ENCODE measurements at places on chromosomes 16 and 17.

DNA sequence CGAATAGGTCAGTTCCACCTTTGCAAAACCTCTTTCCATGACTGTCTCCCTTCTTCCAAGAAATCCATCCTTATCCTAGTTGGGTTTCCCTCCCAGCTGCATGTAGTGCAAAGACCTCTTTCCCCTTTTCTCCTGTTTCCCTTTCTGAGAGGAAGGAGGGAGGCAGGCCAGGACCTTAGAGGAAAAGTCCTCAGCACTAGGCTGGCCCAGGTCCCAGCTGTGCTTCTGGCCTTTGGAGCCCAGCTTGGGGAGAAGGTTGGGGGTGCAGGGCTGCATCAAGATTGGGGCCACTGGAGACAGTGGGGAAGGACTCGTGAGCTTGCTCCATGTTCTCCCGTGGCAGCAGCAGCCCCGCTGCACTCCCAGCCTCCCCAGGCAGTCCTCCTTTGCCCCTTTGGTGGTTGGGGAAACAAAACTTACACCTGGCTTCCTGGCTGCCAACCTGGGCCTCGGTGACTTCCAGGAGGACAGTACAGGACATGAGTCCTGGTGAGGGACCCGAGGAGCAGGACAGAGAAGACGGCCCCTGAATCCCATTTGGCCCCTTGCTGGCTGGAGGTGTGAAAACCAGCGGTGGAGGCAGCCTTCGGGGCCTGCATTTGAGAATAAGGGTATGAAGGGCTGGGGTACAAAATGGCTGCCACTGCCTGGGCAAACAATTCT lies 481 bp downstream of the HEXIM2 start:
- no peak for DNase-seq
- H3K27me3 ChIP-seq = no peaks in the 10 kb centered on the region

GRCh38 chr17:59565171-59565958 lies at the start of gene DHX40:
Gene DHX40 (plus strand): TSS chr17:59565610. CDS start chr17:59565672, 62 bp downstream.
- H3K27ac ChIP-seq = peak within 1 kb of the TSS; percentile 44
- no peaks in the 10 kb centered on the region for H3K27me3 ChIP-seq
- H3K4me1 ChIP-seq = peaks cover 6% of the 10 kb centered on the region
- H3K4me3 ChIP-seq = peak within 1 kb of the TSS; percentile 90
- peak; percentile 94 for DNase-seq

DNA sequence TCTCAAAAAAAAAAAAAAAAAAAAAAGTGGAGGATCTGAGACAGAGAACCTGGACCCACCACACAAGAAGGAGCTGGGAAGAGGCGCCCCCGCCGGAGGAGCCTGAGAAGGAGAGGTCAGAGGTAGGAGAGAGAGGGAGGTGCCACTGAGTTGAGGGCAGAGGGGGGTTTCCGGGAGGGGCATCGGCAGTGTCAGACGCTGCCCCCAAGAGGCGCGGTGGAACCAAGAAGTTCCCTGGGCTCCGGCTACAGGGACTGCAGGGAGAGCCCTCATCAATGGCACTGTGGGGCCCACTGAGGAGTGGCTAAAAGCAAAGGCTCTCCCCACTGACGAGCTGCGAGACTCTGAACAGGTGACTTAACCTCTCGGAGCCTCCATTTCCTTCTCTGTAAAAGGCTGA lies 4.2 kb downstream of the CCDC42 start:
- no peaks in the 10 kb centered on the region for H3K27me3 ChIP-seq
- H3K27ac ChIP-seq = no peak overlapping the region
- H3K36me3 ChIP-seq = no peaks in the 10 kb centered on the region
- H3K4me1 ChIP-seq = no peaks in the 10 kb centered on the region

GRCh38 chr17:2041561-2042389 lies at the start of gene OVCA2:
Gene OVCA2 (plus strand): TSS chr17:2042022. CDS start chr17:2042048, 26 bp downstream.
- no peaks in the 10 kb centered on the region for H3K36me3 ChIP-seq
- H3K4me1 ChIP-seq = peaks cover 9% of the 10 kb centered on the region
- no peaks in the 10 kb centered on the region for H3K27me3 ChIP-seq
- peak; percentile 99 for DNase-seq

DNA sequence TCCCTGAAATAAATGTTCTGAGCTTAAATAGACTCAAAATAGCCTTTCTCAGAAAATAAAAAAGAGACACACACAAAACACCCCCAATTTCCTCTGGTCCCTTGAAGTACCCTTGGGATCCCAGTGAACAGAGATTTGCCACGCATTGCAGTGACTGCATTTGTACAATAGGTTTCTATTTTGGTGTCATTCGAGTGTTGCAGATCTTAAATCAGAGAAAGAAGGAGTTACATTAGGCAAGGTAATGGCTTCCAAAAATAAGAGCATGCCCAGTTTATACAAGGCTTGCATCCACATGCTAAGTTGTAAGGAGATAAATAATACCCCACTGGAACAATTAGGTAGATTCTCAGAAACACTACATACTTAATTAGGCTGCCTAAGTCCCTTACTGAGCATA lies 2.2 kb downstream of the TOX3 start:
- H3K4me1 ChIP-seq = no peaks in the 10 kb centered on the region
- no peak for DNase-seq

- H3K36me3 ChIP-seq = no peaks in the 10 kb centered on the region
- no peaks in the 10 kb centered on the region for H3K27me3 ChIP-seq
- no peak for DNase-seq
- H3K27ac ChIP-seq = no peak overlapping the region
- H3K4me3 ChIP-seq = no peak overlapping the region
- H3K4me1 ChIP-seq = peaks cover 4% of the 10 kb centered on the region
These were observed 8.4 kb downstream of the CDR2L start for GRCh38 chr17:74995847-74996246.

GRCh38 chr17:62160816-62161215 lies 95.7 kb upstream of the MED13 start:
- H3K4me3 ChIP-seq = no peak overlapping the region

DNA sequence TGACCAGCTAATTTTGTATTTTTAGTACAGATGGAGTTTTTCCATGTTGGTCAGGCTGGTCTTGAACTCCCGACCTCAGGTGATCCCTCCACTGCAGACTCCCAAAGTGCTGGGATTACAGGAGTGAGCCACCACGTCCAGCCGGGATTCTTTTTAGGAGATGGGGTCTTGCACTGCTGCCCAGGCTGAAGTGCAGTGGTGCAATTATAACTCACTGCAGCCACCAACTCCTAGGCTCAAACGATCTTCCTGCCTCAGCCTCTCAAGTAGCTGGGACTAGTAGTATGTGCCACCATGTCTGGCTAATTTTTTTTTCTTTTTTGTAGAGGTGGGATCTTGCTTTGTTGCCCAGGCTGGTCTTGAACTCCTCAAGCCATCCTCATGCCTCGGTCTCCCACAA lies 56.4 kb upstream of the MGAT5B start:
- no peaks in the 10 kb centered on the region for H3K27me3 ChIP-seq
- H3K4me1 ChIP-seq = no peaks in the 10 kb centered on the region
- H3K27ac ChIP-seq = no peak overlapping the region
- no peaks in the 10 kb centered on the region for H3K36me3 ChIP-seq

DNA sequence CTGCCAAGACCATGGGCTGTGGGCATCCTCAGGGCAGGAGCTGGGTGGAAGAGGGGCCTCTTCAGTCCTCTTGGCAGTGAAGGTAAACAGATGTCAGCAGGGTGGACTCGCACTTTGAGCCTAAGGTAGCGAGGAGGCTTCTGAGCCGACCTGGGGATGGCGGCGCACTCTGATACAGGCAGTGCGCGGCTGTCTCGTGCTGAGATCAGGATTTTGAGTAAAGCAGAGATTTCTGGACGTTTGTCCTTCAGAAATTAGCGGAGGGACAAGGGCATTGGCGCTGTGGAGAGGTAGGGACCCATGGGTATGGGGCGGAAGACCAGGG lies 6.8 kb downstream of the RAB40C start:
- H3K4me1 ChIP-seq = peaks cover 48% of the 10 kb centered on the region
- no peaks in the 10 kb centered on the region for H3K27me3 ChIP-seq
- H3K27ac ChIP-seq = no peak overlapping the region
- H3K36me3 ChIP-seq = peaks cover 6% of the 10 kb centered on the region
- DNase-seq = no peak
- no peak overlapping the region for H3K4me3 ChIP-seq

DNA sequence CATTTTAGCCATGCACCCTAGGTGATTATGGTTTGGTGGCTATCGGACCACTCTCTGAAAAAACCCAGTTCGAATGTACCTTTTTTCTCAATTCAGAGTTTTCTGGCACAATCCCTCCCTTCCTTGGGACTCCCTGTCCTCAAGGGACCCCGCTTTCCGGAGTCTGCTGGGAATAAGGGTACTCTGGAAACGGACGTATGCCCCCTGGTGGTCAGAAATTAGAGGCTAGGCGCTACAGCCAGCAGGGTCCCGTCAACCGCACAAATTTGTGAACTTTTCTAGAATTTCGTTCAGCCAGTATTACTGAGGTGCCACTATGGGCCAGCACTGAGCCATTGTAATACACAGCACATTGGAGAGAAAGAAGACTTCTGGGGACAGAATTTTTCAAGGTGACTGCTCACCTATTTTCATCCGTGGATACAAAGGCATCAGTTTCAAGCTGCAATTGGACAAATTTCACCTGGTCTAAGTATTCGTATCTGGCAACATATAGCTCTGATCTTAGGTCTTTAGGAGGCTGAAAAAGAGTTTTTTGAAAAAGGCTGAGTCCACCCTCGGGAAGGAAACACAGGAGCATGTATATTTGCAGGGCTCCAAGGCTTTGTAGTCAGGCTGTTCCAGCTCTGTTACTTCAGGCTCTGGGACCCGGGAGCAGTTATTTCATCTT lies 27.1 kb upstream of the CRYBA1 start:
- H3K27ac ChIP-seq = no peak overlapping the region
- DNase-seq = peak; percentile 81
- no peak overlapping the region for H3K4me3 ChIP-seq
- H3K27me3 ChIP-seq = no peaks in the 10 kb centered on the region
- H3K4me1 ChIP-seq = no peaks in the 10 kb centered on the region

DNA sequence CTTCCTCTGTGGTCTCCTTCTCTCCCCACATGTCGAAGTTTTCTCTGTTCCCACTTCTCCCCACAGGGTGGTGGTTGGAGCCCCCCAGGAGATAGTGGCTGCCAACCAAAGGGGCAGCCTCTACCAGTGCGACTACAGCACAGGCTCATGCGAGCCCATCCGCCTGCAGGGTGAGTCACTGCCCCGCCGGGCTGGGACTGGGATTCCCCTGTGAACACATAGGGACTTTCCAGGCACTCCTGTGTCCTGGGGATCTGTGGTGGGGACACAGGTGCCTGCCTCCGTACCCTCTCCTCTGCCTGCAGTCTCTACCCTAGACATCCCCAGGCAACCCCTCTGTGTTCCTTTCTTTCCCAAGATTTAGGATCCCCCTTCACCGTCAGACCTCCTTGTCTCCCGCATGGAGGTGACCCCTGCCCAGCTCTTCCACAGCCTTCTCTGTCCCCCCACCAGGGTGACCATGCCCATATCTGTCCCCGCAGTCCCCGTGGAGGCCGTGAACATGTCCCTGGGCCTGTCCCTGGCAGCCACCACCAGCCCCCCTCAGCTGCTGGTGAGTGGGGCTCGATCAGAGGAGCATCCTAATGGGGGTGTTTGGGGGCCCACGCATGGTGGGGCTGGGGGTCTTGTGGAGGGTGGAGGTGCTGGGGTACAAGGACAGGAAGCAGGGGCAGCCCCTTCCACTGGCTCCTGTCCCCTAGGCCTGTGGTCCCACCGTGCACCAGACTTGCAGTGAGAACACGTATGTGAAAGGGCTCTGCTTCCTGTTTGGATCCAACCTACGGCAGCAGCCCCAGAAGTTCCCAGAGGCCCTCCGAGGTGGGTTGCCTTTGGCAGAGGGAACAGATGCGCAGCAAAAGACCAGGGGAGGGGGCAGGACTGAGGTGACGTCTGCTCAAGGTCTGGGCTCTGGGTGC lies 5.8 kb downstream of the ITGAM start:
- no peaks in the 10 kb centered on the region for H3K27me3 ChIP-seq
- DNase-seq = peak; percentile 26
- H3K27ac ChIP-seq = peak overlapping the region; percentile 56

DNA sequence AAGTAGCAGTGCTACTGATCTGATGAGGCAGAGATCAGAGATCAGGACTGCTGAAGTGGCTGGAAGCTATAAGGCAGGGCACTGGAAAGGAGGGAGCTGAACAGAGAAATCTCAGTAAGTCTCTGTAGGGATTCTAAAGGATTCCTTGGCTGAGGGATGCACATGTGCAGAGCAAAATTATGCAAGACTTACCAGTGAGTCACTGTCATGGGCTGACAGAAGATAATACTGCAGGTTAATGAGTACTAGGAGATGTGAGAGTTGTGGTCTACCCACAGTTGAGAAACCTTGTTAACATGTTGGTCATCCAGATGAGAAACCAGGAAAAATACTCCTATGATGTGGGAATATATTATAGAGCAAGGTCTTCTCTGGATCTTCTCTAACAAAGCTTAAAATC lies 378.1 kb downstream of the HAPSTR1 start:
- no peaks in the 10 kb centered on the region for H3K4me1 ChIP-seq
- no peak overlapping the region for H3K27ac ChIP-seq

DNA sequence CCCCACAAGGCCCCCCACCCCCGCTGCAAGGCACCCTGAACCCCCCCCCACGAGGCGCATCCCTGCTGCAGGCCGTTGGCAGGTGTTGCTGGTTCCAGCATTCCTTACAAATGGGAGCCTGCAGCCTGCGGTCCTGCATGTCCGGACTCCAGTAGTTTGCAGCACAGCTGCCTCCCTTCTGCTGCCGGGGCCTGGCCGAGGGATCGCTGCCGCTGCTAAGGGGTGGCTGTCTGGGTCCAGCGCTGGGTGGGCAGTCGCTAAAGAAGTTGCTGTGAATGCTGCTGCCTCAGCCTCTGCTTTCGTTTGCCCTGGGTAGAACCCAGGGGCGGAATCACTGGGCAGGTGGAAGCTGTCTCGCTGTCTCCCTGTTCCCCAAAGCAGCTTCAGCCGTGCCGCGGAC lies 11.8 kb downstream of the UTS2R start:
- H3K4me3 ChIP-seq = no peak overlapping the region
- peaks cover 15% of the 10 kb centered on the region for H3K4me1 ChIP-seq
- H3K27ac ChIP-seq = no peak overlapping the region

- no peak for DNase-seq
- no peak overlapping the region for H3K27ac ChIP-seq
- peaks cover 4% of the 10 kb centered on the region for H3K4me1 ChIP-seq
- H3K27me3 ChIP-seq = no peaks in the 10 kb centered on the region
These were observed 4.5 kb upstream of the NME4 start for GRCh38 chr16:392450-393030.

GRCh38 chr16:979147-979546 lies 2.4 kb upstream of the SOX8 start:
- peaks cover 8% of the 10 kb centered on the region for H3K4me1 ChIP-seq
- no peak overlapping the region for H3K4me3 ChIP-seq
- no peaks in the 10 kb centered on the region for H3K36me3 ChIP-seq
- H3K27ac ChIP-seq = no peak overlapping the region

All from pancreas (tissue), 10 donors.